ENCODE measurements at places on chromosomes 7 and 10.

- DNase-seq, result no peak
Measured at GRCh38 chr10:60767424-60767823, 10.9 kb upstream of the CDK1 start.

DNA sequence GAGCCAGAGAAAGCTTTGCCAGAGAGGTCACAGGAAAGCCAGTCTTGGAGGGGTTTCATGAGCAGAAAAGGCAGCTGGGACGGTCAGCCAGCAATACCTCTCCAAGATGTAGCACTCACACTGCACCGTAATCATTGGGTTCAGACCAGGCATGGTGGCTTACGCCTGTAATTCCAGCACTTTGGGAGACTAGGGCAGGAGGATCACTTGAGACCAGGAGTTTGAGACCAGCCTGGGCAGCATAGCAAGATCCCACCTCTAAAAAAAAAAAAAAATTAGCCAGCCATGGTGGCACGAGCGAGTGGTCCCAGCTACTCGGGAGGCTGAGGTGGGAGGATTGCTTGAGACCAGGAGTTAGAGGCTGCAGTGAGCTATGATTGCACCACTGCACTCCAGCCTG lies 90.2 kb upstream of the CUX1 start:
- DNase-seq, result no peak

GRCh38 chr10:22659866-22660265 lies 54.5 kb downstream of the PIP4K2A start:
- no peak for DNase-seq

DNA sequence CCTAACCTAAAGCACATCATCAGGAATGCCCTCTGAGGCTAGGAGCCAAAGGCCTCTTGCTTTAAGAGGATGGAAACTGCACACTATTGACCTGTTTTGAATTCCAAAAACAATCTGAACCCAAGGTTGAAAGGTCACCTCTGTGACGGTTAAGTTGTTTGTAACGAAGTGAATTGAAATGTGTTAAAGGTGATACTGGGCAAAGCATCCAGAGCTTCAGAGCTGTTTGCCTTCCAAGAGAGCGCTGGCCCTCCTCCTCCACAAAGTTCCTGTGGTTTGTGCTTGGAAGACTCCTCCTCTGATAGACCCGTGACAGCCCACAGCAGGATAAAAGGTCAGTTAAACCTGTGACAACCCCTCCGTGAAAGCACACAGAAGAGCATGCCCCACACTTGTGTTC lies 133.7 kb upstream of the CTTNBP2 start:
- no peak for DNase-seq

GRCh38 chr7:128911423-128912031 lies 1.0 kb upstream of the KCP start:
- no peak for DNase-seq

GRCh38 chr7:112708236-112708635 lies 82.0 kb downstream of the TMEM168 start:
- DNase-seq, result no peak

- no peak for DNase-seq
Measured at GRCh38 chr7:102455596-102455995, 9.1 kb downstream of the ALKBH4 start.

DNA sequence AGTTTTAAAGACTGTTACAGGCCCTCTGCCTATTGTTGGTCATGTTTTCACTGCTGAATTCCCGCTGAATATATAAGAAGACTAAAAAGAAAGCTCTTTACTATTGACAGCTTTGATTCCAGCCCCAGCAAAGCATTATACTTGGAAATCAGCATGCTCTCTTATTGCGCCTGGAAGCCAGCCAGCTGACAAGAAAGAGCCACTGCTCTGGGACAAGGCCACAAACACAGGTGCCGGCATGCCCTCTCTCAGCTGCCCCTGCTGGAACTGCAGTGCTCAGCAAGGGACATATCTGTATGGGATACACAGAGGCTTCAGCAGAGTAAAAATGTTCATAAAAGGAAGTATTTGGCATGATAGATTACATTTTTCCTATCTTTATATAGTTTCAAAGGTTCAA lies 523.9 kb downstream of the ADRA2A start:
- no peak for DNase-seq

DNA sequence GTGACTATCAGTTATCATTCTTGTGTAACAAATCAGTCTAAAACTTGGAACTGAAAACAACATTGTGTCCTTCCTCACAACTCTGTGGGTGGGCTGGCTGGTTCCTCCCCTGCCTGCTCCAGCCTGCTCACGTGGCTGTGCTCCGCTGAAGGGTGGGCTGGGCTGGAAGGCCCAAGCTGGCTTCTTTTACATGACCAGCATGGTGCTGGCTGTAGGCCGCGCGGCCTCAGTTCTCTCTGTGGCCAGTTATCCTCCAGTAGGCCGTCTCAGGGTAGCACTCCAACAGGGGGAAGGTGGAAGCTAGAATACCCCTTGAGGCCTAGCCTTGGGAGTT lies 11.3 kb downstream of the ADAMTS14 start:
- no peak for DNase-seq

- no peak for DNase-seq
Measured at GRCh38 chr7:74275401-74275881, 13.8 kb upstream of the CLIP2 start.

DNA sequence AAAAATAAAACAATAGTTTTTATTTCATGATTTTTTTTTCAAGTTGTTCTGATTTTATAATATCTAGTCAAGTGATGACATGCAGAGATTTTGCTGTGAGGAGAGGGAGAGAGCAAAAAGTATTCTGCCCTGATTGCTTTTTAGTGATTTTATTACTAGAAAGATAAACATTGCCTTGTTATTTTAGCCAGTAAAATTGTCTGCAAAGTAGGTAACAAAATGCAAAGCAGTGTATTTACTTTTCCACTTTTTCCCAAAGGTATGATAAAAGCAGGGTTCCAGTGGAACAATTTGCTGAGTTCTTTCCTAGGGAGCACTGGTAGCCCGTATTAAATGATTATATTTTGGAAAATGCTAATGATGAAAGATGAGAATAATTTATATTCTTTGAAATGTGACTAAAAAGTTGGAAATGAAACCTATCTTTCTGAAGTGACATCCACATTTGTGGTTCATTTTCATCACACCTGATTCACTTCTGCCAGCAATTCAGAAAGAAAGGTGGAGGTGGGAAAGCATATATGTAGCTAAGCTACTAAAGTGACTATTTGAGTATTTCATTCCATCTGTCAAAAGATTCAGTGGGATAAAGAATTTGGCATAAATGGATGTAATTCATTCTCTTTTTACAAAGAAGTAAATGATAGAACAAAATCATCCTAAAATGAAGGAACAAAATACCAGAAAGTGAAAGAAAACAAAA lies 300.3 kb downstream of the ADK start:
- DNase-seq, result no peak

DNA sequence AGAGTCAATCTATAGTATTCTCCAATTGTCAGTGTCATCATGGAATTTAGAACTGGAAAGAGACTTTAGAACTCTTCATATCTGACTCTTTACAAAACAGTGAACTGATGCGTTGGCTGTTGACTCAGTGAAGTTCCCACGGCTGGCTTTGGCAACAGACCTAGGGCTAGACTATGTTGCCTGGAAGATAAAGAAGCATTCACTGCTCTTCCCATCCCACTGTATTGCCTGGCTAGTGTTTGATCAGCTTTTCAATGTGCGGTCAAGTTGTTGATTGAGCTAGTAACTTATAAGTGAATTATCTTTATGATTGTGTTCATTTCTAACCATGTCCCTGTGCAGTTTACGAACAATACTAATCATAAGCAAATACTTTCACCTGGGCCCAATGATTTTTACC lies 365.7 kb upstream of the LRGUK start:
- DNase-seq, result no peak

GRCh38 chr10:71623098-71623985 lies 96.2 kb downstream of the C10orf105 start:
- no peak for DNase-seq

DNA sequence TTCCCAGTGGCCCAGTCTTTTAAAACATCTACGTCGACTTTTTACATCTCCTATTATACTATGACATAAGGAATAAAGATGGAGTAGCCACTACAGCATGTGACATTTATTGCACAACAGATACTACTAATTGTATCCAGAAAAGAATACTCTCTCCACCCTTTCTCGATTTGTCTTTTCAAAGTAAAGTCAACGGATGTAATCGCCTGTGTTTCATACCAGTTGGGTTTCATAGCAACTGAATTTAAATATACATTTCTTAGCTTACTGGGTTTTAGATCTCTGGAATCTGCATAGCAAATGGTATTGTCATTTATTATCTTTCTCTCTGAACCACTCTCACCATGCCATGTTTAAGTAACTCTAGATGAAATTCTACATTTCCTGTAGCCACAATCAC lies 86.4 kb upstream of the TRIL start:
- DNase-seq, result no peak

DNA sequence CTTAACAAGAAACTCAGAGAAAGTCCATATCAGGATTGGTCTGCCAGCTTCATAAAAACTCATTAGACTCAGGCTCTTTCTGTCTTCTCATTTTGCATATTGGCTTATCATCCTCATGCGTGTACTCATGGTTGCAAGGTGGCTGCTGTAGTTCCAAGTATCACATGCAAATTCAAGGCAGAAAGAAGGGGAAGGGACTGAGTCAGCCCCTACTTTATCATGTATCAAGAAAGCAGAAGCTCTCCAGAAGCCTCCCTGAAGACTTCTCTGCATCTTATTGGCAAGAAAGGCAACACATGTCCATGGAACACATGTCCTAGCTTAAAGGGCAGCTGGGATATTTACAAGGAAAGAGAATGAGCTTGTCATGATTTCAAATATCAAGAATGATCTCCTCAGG lies 19.4 kb upstream of the EZH2 start:
- DNase-seq, result no peak

DNA sequence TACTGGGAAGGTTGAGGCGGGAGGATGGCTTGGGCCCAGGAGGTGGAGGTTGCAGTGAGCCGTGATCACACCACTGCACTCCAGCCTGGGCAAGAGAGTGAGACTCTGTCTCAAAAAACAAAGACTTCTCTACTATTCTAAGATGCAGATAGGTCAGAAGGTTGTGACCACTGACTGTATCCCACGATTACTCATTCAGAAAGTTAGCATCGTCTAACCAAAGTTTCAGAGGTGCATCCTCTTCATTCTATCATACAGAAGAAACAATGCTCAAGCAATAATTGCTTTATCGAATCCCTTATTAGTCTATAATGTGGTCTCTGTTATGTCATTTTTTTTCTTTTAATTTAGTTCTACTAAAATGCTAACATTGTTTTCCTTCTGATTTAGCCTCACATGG lies 348.7 kb upstream of the LRGUK start:
- no peak for DNase-seq

DNA sequence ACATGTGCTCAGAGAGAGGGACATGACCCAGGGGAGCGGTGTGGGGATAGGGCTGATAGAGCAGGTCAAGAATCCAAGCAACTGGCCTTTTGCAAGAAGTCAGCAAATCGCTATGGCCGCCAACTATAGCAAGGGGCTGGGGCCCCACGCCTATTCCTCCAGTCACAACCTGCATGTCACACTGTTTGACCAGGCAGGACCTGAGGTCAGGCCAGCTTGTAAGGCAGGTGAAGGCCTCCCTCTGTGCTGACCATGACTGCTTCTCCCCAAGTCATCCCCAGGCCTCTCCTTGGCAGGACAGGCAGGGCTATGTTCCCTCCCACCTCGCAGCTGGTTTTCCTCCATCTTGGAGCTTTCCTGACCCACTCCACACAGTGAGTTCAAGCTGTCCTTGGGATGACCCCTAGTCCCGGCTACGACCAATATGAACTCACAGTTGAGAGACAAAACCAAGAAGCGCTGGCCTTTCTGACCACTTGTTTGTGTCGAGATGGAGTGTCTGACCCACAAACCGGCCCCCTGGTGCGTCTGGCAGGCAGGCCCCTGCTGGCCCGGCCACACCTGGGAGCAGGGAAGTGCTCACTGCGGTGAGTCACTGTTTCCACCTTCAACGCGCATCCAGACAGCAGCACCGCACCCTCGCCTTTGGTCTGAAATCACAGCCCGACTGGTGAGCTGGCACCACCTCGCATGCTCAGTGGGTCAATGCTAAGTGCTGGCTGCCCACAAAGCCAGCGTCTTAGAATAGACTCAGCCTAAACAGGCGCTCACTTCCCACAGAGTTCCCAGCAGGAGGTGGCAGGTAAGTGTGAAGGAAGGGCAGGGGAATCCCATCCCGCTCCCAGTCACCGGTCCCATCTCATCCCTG lies 81.4 kb downstream of the VWA2 start:
- no peak for DNase-seq

- no peak for DNase-seq
Measured at GRCh38 chr10:132883391-132883881, 58.9 kb downstream of the CFAP46 start.

GRCh38 chr10:129662426-129662825 lies 195.4 kb downstream of the MGMT start:
- DNase-seq, result no peak

GRCh38 chr10:113049881-113050280 lies 99.8 kb downstream of the TCF7L2 start:
- no peak for DNase-seq

DNA sequence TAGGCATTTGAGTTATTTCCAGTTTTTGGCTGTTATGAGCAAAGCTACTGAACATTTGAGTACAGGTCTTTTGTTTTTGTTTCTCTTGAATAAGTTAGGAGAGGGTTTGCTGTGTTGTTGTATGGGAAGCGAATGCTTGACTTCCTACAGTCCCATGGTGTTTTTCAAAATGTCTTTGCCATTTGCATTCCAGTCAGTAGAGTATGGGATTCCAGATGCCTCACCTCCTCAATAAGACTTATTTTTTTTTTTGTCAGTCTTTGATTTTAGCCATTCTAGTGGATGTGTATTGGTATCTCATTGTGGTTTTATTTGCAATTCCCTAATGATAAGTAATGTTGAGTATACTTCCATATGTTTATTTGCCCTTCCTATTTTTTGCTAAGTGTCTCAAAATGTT lies 19.4 kb downstream of the CDK13 start:
- no peak for DNase-seq

DNA sequence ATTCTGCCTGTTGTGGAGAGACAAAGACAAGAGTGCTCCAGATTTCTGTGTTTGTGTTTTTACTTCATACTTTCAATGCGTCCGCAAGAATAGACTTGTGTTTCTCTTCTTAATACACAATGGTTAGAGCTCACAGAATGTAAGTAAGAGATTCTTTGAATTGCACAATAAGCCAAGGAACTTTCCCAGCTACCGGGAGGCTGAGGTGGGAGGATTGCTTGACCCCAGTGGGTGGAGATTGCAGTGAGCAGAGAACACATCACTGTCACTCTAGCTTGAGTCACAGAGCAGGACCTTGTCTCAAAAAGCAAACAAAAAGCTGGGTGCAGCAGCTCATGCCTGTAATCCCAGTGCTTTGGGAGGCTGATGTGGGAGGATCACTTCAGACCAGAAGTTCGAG lies 250.7 kb upstream of the MYO3A start:
- no peak for DNase-seq

- no peak for DNase-seq
Measured at GRCh38 chr7:26492816-26493215, 201.2 kb downstream of the SNX10 start.

- DNase-seq, result no peak
Measured at GRCh38 chr10:116125180-116125579, 147.8 kb downstream of the GFRA1 start.

DNA sequence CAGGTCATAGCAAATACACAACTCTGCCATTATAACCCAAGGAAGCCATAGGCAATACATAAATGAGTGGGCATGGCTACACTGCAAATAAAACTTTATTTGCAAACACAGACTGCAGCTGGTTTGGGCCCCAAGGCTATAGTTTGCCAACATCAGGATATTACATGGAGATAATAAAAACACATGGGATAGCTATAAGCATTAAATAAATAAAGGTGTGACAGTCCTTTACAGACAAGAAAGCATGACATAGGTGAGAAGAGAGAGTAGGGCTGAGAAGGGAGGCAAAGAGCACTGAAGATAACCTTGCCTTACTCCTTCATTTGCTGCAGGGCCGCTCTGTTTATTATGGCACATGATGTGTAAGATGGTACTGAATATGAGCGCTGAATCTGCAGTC lies 135.1 kb upstream of the GHITM start:
- no peak for DNase-seq

Measured in activated CD4-positive, alpha-beta T cell treated with anti-CD3 and anti-CD28 coated beads, Interleukin-2, amount 50 U/mL, for 24 hours (primary cell).